ENCODE measurements at places on chromosomes 6 and 20. TPM values are rescaled to one million over a fixed set of nuclear protein-coding genes. Genes with fewer than 3 reads are reported as not detected.

Gene WDR46
- total RNA-seq = 89.3 TPM

Gene SMAP1
- total RNA-seq = 19.8 TPM

Gene TRAPPC3L
- total RNA-seq = 0.14 TPM

Gene IL17F
- total RNA-seq = not detected

Gene SCGN
- not detected for total RNA-seq

Gene GPX5
- total RNA-seq = not detected

Gene LY86
- total RNA-seq = not detected

Gene DEFB127
- not detected for total RNA-seq

Gene BPIFB4
- not detected for total RNA-seq

Gene RAD21L1
- 0.14 TPM for total RNA-seq

Gene CYP39A1
- 22.6 TPM for total RNA-seq

Gene GTSF1L
- total RNA-seq = not detected

Gene JPH2
- 0.43 TPM for total RNA-seq

Gene RSPO4
- total RNA-seq = not detected

Gene NKAIN2
- total RNA-seq = not detected

Gene SLC22A2
- total RNA-seq = not detected

Gene THEMIS
- total RNA-seq = under 0.01 TPM

Gene CLVS2
- total RNA-seq = under 0.01 TPM

Gene FHL5
- not detected for total RNA-seq

Gene SNHG17
- 7.6 TPM for total RNA-seq

Gene SAMD10
- total RNA-seq = 0.28 TPM

Gene TMC2
- 0.18 TPM for total RNA-seq

Gene RFX6
- not detected for total RNA-seq

Gene VSTM2L
- 1.1 TPM for total RNA-seq

Gene GABRR2
- total RNA-seq = 0.14 TPM

Gene MEP1A
- total RNA-seq = not detected

Gene GMDS
- total RNA-seq = 5.2 TPM

Gene PBOV1
- total RNA-seq = not detected

Gene SGK1
- 278 TPM for total RNA-seq

Gene KIF13A
- total RNA-seq = 72.6 TPM

Gene PIGT
- 21.6 TPM for total RNA-seq

Gene ZC3H12D
- not detected for total RNA-seq
